ENCODE measurements at places on chromosomes 12 and 14.

- DNase-seq, result no peak
Measured at GRCh38 chr14:51581017-51581881, 70.5 kb upstream of the FRMD6 start.

DNA sequence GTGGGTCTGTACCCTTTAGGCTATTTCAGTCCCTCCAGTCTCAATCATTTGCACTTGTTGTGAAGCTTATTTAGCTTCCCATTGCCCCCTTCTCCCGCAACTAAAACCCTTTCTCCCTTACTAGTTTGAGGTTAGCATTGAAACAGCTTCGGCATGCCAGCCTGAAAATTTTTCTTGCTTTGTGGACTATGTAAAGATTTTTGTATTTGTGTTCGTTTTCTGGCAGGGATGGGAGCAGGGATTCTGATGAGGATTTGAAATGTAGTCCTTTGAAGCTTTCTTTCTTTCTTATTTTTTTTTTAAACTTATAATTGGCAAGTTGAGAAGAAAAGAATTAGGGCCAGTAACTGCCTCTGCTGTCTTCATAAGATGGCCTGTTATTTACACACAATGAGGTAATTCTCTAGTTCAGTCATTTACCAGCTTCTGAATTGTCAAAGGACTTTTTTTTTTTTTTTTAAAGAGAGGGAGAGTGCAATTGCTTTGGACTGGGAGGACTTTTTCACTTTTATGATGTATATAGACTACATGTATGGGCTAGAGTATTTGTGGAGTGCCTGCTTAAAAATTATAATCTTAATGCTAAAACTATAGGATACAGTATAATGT lies 29.0 kb downstream of the PALS1 start:
- DNase-seq, result no peak

DNA sequence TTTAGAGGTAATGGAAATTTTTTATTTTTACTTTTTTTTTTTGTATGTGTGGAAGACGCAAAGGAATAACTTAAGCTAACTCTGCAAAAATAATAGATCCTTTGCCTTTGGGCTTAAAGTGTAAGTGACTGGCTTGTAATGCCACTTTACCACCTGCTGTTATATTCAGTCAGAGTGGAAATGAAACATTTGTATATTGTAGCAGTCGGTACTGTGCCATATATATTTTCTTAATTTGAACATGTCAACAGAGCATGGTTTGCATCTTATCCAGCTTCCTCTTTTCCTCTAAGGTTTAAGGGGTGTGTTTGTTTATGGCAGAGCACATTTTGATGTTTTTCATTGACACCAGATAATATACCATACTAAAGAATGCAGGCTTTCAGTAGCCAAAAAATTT lies 176.6 kb downstream of the TRHDE start:
- DNase-seq, result no peak

- no peak for DNase-seq
Measured at GRCh38 chr12:6526766-6527525, 7.4 kb upstream of the GAPDH start.

DNA sequence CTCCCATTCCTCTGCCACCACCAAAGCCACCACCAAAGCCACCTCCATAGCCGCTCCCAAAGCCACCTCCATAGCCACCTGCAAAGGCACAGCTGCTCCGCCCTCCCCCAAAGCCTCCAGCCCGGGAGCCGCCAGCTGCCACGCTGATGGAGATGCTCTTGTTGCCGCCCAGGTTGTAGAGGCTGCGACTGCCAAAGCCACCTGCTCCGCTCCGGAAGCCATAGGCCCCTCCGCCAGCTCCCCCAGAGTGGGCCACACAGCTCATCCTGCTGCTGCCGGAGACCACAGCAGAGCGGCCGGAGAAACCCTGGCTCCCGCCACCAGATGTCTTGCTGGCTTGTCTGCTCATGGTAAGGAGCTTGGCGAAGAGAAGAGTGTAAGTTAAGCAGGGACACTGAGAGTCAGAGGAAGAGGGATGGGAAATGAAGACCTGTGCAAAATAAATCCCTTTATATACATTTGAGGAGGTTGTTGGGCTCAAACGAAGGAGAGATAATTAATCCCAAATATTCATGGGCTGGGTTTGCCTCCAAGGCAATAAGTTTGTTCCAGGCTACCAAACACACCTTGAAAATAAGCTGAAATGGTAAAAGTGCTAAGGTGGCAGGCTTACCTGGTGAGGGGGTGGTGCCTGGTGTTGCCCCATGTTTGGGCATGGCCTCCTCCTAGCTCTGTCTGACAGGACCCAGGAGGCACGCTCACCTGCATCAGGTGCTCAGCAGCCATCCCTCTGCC lies at the start of gene KRT3:
Gene KRT3 (minus strand): TSS at position 424 of the 735 bp plus-strand sequence. CDS start 75 bp downstream, at position 349.
- no peak for DNase-seq

- no peak for DNase-seq
Measured at GRCh38 chr12:761256-761655, 8.9 kb downstream of the WNK1 start.

- DNase-seq, result no peak
Measured at GRCh38 chr14:30132196-30132595, 204.5 kb upstream of the PRKD1 start.

GRCh38 chr12:104303538-104304151 lies at the start of gene EID3:
Gene EID3, plus strand, starts transcription at chr12:104303739. Its CDS starts 196 bp downstream, at chr12:104303935.
- DNase-seq, result peak; percentile 81

GRCh38 chr14:61954306-61954705 lies 192.1 kb downstream of the SNAPC1 start:
- DNase-seq, result no peak

DNA sequence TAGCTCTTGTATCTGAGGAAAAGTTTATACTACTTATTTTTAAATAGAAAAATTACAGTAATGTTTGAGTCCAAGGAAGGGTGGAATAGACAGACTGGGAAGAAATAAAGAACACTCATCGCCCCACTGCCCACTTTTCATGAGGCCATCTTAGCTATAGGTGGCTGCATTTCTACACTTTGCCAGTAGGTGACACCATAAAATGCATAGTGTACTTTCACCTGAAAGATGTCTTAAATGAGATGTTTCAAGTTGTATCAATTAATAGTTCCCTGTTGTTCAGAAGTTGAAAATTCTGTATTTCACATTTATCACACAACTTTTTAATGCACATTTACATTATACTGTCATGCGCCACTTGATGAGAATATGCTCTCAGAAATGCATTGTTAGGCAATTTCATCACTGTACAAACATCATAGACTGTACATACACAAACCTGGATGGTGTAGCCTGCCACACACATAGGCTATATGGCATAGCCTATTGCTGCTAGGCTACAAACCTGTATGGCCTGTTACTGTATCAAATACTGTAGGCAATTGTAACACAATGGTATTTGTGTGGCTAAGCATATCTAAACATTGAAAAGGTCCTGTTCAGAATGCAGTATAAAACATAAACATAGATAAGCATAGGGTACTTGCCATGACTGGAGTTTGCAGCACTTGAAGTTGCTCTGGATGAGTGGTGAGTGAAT lies 27.6 kb downstream of the PMCH start:
- no peak for DNase-seq

- DNase-seq, result no peak
Measured at GRCh38 chr12:78802593-78802992, 62.0 kb upstream of the SYT1 start.

- DNase-seq, result no peak
Measured at GRCh38 chr12:27778206-27778605, 1.8 kb upstream of the KLHL42 start.

DNA sequence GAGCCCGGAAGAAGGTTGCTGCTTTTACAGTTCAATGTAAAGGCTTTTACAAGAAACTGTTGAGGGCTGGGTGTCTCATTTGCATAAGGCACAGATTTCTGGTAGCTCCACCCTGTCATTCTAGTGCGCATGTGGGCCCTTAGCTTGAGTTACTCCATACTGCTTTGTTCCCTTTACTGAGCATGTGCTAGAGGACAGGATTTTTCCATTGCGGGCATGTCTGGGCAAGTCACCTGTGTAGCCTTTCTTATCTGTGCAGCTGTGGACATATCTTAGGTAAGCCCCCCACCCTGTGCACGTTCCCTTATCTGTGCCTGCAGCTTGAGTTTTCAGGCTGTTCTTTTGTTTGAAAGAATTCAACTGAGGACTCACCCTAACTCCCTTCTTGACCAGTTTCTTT lies 56.2 kb upstream of the ARHGAP5 start:
- no peak for DNase-seq

DNA sequence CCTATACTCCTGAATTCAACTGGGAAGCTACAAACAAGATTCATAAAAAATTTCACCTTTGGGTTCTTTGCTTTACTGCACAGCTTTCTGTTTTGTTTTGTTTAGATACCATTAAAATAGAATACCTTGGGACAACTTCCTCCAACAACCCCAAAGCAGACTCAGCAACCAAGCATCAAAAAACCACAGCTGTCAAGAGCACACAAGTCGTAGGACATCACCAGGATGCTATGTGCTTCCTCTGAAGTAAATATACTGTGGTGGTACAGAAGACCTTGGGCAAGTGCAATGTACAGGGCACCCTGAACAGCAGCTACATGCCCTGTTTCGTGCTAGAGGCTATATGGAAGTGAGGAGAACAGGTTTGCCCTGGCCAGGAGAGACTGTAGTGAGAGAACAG lies 359.3 kb downstream of the BCL11B start:
- DNase-seq, result no peak

- no peak for DNase-seq
Measured at GRCh38 chr12:92030618-92031017, 115.0 kb downstream of the BTG1 start.

DNA sequence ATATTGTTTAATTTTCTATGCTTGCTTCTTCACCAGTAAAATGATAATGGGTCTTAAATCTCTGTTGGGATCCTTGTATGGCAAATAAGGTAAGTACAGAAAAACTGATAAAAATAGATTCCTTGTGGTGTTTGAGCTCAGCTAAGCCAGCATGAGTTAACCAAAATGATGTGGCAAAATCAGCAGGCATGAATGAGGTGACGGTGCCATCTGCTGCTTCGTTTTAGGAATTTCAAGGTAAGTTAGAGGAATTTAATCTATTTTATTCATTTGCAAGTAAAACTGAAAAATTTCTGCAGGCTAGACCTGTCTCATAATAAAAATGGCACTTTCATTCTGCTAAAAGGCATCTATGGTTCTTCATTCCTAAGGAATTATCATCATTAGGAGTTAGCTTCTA lies 10.0 kb upstream of the CLEC7A start:
- no peak for DNase-seq

DNA sequence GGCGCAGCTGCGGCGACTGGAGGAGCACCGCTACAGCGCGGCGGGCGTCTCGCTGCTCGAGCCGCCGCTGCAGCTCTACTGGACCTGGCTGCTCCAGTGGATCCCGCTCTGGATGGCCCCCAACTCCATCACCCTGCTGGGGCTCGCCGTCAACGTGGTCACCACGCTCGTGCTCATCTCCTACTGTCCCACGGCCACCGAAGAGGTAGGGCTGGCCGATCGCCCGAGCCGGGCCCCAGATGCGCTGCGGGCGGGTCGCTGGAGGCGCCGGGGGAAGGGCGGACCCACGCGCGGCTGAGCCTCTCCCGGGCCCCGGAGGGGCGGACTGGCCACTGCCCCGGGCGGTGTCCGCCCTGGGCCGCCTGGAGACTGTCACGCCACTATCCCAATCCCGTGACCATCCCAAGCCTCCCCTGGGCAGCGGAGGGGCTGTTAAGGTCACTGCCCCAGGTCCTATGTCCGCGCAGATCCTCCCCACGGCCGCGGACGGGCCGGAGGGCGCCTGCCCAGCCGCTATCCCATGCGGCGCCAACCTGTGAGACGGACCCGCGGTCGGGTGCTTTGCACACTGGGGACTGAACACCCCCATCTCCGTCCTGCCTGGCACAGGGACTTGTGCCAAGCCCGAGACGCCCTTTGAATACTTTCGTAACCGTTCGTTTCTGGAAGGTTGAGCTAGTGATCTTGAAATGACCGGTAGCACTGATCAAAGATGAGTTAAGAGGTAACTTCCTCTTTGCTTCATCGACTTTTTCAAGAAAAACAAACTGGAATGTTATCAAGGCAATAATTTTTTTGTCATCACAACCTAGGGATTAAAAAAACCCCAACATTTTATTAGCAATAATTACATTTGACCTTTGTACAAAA lies 725 bp downstream of the CHPT1 start:
- DNase-seq, result no peak

GRCh38 chr12:78208092-78208491 lies 377.4 kb downstream of the NAV3 start:
- no peak for DNase-seq

- DNase-seq, result no peak
Measured at GRCh38 chr12:62522984-62523383, 56.4 kb downstream of the MON2 start.

GRCh38 chr14:103404920-103405319 lies 19.7 kb downstream of the MARK3 start:
- no peak for DNase-seq

DNA sequence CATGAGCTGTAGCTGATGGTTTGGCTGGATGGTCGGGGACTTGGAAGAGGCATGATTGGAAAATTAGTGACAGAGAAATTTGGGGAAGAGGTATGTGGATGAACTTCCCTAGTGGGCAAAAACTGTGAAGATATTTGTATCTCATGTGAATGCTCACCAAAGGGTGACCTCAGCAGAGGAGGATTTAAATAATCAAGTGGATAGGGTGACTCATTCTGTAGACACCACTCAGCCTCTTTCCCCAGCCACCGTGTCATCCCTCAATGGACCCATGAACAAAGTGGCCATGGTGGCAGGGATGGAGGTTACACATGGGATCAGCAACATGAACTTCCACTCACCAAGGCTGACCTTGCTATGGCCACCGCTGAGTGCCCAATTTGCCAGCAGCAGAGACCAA lies 60.8 kb upstream of the KRAS start:
- no peak for DNase-seq

DNA sequence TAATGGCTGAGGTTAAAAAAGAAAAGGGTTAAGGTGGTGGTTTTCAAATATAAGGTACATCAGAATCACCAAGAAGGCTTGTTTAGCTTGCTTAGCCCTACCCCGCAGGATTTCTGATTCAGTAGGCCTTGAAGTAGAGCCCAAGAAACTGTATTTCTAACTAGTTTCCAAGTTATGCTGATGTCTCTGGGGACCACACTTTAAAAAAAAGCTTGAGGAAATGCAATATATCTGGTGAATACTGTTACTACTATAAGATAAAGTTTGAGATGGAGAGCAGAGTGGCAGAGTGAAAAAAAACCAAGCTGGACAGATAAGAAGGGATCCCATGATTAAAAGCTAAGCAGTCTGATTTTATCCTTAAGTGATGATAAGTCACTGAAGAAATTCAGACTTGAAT lies 18.3 kb upstream of the GXYLT1 start:
- no peak for DNase-seq

DNA sequence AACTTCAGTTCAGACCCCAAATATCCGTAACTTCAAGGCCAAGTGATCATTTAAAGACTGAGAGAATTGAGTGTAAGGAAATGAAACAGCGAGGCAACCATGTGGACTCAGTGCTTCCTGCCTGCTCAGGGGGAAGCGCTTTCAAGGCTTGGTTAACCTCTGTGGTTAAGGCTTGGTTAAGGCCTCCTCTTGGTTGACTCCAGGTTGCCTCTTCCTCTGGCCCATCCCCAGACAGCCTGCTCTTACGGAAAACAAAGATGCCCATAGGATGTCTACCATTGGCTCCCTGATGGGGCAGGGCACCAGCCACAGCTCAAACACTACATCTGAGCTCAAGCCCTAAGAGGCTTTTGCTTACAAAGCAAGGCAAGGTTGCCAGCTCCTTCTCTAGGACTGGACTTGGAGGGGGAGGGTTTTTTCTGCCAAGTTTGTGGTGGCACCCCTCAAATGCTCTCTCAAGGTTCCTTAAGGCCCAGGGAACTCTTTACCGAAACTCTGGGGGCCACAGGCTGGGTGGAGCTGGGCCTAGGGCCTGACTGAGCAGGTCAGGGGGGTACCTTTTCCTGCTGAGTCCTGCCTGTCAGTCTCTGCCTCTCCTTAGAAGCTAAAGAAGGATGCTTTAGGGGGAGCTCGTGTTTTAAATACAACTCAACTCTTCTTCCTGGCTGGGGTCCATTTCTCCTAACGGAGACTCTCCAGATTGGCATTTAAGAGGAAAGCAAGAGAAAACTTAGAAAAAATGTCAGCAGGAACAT lies 13.7 kb downstream of the COL2A1 start:
- no peak for DNase-seq

Measured in stimulated activated CD4-positive, alpha-beta T cell treated with anti-CD3 and anti-CD28 coated beads, Interleukin-1b, Interleukin-23, amount 100 ng/mL, for 1 hour (primary cell).